ENCODE measurements at places on chromosomes 16 and 17. TPM values are rescaled to one million over a fixed set of nuclear protein-coding genes. Genes with fewer than 3 reads are reported as not detected.

The ITGAD gene
- total RNA-seq, result not detected

DNA sequence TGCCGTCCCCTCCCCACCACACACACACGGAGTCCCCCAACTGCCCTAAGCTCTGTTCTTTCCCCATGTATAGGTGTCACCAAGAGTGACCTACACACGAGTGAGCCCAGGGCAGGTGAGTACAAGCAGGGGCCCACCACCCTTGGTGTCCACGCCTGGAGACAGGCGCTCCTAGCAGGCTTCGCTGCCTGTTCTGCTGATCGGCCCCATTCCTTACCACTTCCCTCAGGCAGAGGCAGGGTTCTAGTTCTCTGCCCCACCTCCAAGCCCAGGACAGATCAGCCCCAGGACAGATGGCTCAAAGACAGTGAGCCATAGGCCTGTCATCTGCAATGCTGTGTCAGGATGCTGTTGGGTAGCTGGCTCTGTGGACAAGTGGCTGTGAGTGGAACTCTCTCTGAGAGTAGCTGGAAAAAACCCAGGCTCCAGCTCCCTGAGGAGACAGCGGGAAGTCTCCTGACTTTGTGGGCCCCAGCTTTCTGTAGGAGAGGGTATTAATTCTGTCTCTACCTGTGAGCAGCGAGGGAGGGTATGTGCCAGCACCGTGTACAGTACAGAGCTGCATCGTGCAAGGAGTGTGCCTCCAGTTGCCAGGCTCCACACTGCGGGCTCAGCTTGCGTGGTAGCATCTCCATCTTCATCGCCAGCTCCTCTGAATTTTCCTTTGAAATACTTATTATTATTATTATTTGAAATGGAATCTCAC lies 897 bp downstream of the TP53I13 start:
- no peak for DNase-seq

DNA sequence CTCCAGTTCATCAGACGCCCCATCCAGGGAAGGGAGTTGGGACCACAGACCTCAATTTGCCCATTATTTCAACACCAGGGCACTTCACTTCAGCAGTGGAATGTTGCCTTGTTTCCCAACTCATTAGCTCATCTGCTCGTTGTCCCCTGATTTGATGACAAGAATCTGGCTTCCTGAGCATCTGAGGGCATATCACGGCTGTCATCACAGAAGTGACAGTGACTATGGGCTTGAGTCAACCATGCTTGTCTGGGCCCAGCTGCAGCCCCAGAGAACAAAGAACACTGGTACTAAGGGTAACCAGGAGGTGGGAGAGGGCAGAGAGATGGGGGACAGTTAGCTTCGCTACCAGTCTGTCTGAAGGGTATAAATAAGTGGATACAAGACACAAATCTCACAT lies 266.0 kb upstream of the SDK2 start:
- DNase-seq, result no peak

GRCh38 chr17:28597606-28598383 lies 1.0 kb downstream of the SPAG5 start:
- no peak for DNase-seq

All from Panc1 (cell line).